ENCODE measurements at places on chromosomes 11 and 22. TPM values are rescaled to one million over a fixed set of nuclear protein-coding genes. Genes with fewer than 3 reads are reported as not detected.

DNA sequence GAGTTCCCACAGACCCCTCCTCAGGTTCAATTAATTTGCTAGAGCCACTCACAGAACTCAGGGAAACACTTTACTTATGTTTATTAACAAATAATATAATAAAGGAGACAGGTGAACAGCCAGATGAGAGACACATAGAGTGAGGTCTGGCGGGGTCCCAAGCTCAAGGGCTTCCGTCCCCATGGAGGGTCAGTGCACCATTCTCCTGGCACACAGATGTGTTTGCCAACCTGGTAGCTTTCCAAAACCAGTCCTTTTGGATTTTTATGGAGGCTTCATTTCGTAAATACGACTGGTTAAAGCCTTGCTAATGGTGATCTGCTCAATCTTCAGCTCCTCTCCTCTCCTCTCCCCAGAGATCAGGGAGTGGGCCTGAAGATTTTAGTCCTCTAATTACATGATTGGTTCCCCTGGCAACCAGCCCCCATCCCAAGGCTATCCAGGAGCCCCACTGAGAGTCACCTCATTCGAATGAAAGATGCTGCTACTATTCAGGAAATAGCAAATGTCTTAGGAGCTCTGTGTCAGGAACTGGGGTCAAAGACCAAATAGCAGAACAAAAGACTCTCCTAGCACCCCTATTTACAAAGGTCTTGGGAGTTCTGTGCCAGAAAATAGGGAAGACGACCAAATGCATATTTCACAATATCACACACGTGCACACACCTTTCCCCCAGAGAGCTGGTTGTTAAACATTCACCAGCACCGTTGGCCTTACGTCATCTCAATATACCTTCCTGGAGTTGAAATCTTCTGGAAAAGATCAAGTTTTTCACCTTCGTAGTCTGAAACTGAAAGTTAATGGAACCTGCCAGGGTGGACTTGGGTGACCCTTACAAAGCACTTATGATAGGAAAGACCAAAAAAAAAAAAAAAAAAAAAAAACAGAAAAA, 23.8 kb upstream of the CAPRIN1 start:
- no peak for DNase-seq

The KBTBD3 gene
- 7.3 TPM for polyA plus RNA-seq

DNA sequence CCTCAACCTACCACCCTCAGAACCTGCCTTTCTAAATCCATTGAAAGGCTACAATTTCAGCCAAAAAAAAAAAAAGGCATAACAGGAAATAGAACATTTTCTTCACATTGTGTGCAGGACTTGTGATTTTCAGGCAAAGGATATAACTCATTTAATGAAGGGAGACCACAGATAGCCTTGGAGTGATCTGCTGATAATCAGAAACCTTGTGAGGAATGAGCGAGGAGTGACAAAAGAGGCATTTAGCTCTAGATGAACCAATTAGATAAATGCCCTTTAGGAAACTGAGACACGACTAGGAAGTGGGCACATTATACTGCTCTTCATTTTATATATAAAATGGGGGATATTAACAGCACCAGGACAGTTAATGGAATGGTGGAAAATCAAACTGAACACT, 216.5 kb upstream of the GRIA4 start:
- DNase-seq: no peak

The VPREB1 gene
- polyA plus RNA-seq: not detected

The ANO1 gene
- polyA plus RNA-seq: 11.3 TPM

DNA sequence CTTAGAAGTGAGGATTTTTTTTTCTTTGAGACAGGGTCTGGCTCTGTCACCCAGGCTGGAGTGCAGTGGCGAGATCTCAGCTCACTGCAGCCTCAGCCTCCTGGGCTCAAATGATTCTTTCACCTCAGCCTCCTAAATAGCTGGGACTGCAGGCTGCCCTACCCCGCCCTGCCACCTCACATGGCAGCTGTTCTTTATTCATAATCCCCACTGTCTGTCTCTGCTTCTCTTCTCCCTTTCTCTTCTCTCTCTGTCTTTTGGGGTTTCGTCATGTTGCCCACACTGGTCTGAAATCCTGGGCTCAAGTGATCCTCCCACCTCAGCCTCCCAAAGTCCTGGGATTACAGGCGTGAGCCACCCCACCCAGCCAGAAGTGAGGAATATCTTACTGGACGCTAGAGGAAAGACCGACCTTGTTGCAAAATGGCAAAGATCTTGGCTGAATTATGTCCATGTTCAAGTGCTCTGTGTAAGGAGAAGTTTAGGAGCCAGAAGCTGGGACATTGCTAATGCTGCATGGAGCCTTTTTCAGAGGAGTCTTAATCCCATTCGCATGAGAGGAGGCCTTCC, 21.9 kb downstream of the KRTAP5-5 start:
- no peak for DNase-seq

DNA sequence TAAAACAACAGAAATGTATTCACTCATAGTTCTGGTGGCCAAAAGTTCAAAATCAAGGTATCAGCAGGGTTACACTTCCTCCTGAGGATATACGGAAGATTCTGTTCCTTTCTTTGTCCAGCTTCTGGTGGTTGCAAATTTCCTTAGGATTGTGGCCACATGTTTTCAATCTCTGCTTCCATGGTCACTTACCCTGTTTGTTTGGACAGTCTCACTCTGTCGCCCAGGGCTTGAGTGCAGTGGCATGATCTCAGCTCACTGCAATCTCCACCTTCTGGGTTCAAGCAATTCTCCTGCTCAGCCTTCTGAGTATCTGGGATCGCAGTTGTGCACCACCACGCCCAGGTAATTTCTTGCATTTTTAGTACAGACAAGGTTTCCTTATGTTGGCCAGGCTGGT, 534.3 kb downstream of the KCNA4 start:
- no peak for DNase-seq

The POU2AF3 gene
- not detected for polyA plus RNA-seq

The OR6A2 gene
- polyA plus RNA-seq: 0.06 TPM

DNA sequence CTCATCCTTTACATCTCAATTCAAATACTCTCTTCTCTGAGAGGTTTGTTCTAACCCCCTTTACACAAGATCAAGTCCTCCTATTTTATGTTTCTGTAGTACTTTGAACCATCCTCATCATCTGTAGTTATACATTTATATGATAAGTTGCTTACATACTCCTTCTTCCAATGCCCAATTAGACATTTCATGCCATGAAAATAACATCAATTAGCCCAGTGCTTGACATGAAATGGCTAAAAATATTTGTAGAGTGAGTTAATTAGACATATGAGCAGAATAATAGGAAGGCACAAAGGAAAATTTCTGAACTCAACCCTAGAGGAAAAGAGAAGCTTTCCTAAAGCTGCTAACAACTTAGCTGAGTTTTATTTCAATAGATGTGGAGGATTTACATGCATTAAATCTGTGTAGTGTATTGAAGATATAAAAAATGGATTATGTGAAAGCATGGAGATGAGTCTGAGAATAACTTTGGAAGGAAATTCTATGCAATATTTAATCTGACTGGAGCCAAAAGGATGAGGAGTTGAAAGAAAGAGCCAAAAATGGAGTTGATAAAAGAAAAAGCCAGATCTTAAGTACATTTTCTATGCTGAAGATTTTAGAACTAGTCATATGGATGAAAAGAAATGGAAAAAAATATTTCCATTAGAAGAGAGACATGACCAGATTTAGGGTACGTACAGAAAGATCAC, at the start of gene OR56A1:
Gene OR56A1, minus strand, starts transcription at position 51 of the 698 bp plus-strand sequence. CDS start 3,066 bp downstream, outside the sequence.
- no peak for DNase-seq

DNA sequence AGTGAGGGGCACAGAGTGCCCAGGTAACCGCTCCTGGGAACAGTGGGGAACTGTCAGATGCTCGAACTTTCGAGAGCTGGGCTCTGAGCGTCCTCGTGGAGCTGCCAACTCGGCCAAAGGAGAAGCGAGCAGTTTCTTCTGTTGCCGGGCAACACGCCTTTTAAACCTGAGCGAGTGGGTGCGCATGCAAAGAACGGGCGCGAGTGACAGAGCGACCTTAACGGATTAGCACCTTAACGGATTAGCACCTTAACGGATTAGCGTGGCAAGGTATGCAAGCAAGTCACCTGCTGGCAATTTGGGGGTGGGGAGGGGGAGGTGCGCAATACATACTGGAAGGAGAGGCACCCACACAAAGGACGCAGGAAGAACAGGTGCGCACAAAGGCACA, 61.8 kb upstream of the PRODH start:
- no peak for DNase-seq

DNA sequence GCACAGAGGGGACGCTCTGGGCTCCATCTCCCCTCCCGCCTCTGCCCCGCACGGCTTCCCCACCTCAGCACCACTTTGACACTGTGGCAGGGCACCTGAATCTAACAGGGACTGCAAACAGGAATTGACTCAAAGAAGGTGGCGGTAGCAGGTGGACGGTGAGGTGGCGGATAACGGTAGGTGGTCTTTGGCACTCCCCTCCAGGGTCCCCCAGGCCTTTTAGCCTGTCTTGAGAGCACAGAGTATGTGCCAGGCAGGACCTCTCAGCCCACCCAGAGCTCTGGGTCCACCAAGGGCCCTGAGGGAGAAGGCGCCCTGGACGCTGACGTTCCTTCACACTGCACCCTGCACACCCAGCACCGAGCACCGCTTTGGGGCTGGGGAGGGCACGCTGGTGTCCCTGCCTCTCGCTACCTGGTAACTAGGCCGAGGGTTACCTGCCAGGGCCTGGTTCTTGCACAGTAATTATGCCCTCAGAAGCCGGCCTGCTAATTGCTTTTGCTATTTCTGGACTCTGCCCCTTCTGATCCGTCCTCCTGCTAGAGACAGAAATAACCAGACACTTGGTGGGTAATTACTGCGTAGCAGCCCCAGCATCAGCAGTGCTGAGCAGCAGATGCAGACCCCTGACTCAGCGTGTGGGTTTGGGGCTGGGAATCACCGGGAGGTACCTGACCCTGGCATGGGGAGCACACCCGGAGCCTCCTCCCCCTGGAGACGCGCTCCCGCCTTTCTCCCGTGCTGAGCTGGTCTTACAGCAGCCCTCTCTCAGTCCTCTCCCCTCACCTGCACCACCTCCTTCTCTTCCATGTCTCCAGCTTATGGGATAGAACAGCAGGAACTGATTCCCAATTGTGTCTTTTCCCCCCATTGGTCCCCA, 103.3 kb upstream of the B3GAT1 start:
- no peak for DNase-seq

The FGF4 gene
- not detected for polyA plus RNA-seq

DNA sequence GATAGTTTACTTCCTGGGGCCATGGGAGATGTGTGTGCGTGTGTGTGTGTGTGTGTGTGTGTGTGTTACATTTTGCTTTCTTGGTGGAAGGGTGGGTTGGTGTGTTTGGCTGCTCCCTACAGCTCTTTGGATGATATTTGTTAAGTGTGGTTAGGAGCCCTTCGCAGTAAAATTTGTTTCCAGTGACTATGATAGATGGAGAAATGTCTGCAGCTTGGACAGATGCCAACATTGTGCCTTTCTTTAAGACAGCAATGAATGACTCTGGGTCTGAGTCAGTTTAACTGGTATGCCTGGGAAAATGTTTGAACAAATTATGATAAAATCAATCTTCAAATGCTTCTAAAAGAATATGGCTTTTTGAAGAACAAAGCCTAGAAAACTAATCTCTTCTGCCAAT, 102.7 kb upstream of the TRPC6 start:
- no peak for DNase-seq

The CST6 gene
- polyA plus RNA-seq: 1.0 TPM

DNA sequence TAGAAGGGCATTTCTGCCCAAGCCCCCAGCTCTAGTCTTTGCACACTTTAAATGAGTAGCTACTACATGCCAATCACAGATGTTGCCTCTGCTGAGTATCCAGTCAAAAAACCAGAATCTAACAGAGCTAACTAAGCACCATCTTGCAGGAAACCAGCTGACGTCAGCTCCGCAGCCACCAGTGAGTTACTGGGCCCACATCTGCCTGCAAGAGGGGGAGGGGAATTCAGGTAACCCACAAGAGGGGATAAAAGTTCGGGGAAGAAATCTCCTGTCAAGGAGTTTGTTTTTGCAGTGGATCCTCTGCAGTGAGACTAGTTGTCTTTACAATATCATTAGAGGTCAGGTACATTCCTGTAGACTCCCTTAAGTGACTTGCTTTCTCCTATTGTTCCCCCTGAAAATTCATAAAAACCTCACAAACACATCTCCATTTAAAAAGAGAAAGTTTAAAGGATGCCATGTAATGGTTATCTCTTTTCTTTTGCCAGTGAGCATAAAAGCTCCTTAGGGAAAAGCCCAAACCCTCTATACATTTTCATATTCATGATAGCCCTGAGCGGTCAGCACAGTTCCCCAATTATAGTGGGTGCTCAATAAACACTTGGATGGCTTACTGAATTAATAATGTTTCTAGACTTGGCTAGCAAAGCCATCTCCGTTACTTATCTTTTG, 9.3 kb downstream of the CD44 start:
- no peak for DNase-seq

- DNase-seq: no peak
Observed at GRCh38 chr11:107857550-107858216, 904 bp downstream of the SLC35F2 start.

DNA sequence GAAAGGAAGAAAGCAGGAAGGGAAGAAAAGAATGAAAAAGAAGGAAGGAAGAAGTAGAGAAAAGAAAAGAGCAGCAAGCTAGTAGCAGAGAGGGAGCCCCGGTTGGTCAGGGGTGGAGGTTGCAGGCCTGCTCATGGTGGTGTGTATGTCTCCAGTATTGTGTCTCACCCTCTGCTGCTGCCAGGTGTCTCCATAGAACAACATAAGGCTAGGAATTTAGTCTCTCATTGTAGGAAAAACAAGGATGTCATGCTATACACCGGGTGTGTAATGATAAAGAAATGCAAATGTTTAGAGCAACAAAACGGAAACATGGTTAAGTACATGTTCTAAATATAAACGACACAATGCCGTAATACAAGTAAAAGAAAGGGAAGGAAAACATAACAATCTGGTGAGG, 342.5 kb downstream of the NTM start:
- peak; percentile 27 for DNase-seq

GRCh38 chr22:42688241-42689211, 32.1 kb downstream of the A4GALT start:
- peak; percentile 78 for DNase-seq

- no peak for DNase-seq
Observed at GRCh38 chr22:43745411-43745770, 66.7 kb downstream of the EFCAB6 start.

DNA sequence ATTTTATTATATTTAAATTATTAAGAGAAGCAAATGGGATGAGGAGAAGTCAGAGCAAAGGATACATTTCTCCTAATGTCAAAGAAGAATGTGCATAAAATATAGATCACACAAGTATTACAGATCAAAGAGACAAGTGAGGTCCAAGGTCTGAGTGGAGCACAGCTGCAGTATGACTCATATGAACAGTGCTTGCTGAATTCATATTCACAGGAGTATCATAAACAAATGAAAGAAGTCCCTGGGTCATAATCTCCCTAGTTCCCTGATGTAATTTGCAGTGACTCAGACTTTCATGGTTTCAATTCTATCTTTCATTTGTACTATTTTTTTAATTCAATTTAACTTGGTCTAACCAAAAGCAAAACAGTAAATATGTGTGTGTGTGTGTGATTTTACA, 499.0 kb upstream of the CCDC179 start:
- peak; percentile 88 for DNase-seq

GRCh38 chr11:65791719-65792213, 4.9 kb downstream of the OVOL1 start:
- no peak for DNase-seq

The AIFM3 gene
- 0.27 TPM for polyA plus RNA-seq

- DNase-seq: no peak
Observed at GRCh38 chr22:29143941-29144785, 61.5 kb upstream of the EMID1 start.

Data from AG04450 (cell line).